Stimulated activated CD4-positive, alpha-beta T cell treated with anti-CD3 and anti-CD28 coated beads, Interleukin-1b, Interleukin-23, amount 100 ng/mL, for 4 hours (primary cell): ENCODE measurements at places on chromosomes 3 and 15.

DNA sequence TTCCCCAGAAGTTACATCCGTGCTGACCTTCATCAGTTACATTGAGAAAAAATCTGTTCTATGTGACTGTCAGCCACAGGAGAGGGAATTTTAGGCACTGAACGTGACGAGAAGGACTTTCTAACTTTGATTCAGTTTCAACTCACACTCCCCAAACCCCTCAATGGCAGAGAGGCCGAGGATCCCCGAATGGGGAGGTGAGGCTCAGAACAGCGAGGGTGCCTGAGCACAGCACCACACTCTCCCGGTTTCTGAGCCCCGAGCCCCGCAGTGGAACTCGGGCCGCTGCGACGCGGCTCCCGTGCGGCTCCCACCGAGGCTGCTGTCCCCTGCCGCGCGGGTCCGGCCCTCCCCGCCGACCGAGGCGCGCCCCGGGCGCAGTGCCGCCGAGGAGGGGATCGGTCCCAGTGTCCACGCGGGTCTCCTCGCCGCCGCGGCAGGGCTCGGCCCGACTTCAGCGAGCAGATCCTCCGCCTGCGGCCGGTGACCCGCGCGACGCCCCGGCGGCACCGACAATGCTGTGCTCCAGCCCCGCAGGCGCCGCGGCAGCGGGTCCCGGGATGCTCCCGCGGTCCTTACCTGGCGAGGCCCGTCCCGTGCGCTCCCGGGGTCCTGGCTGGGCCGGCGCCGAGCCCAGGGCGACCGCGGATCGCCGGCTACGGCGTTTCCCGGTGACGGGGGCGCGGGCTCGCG is 439 bp downstream of the CTXND1 start:
- no peak for DNase-seq

DNA sequence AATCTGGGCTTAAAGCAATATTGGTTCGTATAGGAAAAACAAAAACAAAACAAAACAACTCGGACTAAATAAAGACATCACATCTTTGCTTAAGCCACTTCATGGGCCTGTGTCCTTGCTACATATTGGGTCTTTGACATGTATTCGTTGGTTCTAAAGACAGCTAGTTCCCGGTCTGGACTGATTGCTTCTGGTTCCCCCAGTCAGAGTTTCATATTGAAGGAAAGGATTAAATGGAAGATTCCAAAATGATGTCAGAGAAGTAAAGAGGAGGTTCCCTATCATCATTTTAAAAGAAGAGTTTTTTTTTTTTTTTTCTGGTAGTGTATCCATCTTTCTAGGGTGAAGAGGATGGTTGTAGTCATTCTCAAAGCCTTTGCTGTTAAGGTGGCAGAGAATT is 2.3 kb downstream of the OXSR1 start:
- no peak for DNase-seq

- DNase-seq, result no peak
These were observed 3.5 kb downstream of the RFTN1 start for GRCh38 chr3:16509721-16510619.

DNA sequence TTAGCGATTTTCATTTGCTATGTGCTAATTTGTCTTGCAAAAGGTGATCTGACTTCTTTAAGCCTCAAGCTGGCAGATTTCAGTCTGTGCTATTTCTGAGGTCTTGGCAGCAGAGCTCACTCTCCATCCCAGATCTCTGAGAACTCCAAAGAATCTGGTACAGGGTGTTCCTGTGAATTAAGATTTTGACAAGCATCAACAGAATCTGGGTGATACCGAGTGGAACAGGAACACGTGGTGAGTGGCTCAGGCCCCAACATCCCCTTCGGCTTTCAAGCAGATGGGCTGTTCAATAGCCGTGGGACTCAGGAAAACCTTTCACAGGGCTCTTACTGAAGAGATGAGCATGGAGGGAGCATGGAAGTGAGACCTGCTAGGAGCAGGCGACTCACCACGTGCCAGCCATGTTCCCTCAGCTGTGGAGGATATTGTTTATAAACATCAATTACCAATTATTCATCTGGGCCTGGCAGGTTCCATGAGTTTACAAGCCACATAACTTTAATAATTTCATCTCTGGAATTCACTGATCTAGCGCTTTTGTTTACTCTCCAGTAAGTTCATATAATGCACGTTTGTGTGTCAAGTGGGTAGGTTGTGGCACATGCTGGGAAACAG is 103.4 kb upstream of the SELENOK start:
- no peak for DNase-seq

DNA sequence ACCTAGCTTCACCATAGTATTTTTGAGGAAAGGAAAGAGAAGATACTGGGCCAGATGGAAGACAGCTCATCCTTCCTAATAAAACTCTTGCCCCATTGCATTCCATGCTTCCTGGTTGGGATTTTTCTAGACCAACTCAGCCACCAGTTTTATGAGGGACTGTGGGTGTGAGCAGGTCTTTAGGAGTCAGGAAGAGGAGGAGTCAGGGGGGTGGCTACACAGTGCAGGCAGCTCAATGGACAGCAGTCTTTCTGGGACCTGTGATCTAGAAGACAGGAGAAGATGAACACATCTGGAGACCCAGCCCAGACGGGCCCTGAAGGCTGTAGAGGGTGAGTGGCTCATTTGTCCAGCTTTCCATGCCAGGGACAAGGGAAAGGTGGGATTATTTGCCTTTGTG is at the start of gene NOX5:
Gene NOX5 (plus strand): TSS at position 242 of the 400 bp plus-strand sequence. CDS start 41 bp downstream, at position 283.
- DNase-seq, result no peak

- DNase-seq, result no peak
These were observed 185.1 kb upstream of the TGFBR2 start for GRCh38 chr3:30421266-30421665.

DNA sequence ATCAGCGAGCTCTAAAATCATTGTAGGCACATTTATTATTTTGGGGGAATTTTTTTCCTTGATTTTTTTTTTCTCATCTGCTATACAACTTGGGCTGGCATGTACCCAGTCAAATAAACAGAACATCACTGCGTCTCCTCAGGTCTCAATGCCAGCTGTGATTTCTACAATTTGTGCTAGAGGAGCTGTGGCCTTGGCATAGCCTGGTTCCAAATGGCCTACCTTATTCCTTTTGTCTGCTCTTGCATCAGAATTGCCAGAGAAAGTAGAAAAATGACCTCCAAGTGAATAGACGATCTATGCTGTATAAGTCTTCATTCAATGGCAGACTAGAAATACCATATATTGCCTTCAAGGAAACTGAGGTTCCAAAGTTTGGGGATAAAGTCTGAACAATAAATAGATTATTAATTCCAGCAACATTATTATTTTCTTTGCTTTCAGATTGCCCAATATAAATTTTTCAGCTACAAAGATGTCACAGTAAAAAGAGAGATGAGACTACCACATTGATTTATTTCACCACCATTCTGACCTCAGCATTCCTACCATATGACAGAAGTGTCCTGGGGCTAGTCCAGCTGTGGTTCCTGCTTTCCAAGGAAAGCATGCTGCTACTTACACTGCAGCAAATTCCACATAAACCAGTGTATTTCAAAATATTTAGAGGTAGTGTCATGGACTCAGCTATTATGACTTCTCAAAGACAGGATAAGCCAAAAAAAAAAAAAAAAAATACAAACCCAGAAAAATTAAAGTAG is 493.9 kb upstream of the ZNF385D start:
- no peak for DNase-seq
